ENCODE measurements at places on chromosomes 1 and 21.

- DNase-seq = no peak
- H3K4me3 ChIP-seq = no peak overlapping the region
- peaks cover 5% of the 10 kb centered on the region for H3K4me1 ChIP-seq
- no peak overlapping the region for H3K27ac ChIP-seq
These were observed 138.2 kb downstream of the ZNF326 start for GRCh38 chr1:90133133-90133532.

DNA sequence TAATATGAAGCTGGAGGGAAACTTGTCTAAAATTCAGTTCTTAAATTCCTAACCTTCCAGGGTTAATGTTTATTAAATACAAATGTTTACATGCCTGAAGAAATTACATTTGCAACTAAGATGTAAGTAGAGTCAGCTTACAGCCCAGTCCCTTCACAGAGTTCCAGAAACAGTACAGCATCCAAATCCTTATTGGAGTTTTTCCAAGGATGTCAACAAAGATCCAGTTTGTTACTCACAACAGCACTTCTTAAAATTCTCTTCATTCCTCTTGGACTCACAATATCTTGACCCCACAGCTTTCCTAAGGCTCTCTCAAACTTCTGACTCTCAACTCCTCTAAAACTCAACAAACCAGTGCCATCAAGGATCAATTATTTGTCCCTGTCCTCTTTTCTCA is 50.1 kb upstream of the RWDD3 start:
- H3K27me3 ChIP-seq = no peaks in the 10 kb centered on the region
- H3K27ac ChIP-seq = no peak overlapping the region
- H3K36me3 ChIP-seq = no peaks in the 10 kb centered on the region
- no peaks in the 10 kb centered on the region for H3K4me1 ChIP-seq
- no peak for DNase-seq
- H3K4me3 ChIP-seq = no peak overlapping the region

DNA sequence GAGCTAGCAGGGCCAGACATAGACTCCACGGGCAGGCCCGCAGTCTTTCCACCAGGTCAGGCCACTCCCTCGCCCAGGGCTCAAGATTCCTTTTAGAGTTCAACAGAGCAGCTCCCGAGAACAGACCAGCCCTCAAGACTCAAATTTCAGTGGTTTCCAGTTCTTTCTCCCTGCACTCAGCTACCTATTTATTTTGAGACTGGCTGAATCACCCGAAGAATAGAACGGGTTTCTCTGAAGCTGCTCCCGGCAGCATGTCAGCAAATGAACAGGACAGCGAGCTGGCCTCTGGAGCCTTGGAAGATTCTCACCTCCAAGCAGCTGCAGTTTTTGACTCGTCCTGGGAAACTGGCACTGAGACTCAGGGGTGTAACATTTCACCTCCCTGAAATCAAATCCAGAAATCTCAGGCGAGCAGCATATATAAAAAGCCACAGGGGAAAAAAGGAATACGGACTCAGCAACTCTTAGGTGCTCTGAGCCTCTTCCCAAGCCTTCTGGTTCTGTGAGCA is 177.9 kb downstream of the CLIC6 start:
- DNase-seq = peak; percentile 69
- H3K36me3 ChIP-seq = peaks cover 27% of the 10 kb centered on the region
- peaks cover 54% of the 10 kb centered on the region for H3K4me1 ChIP-seq
- no peak overlapping the region for H3K4me3 ChIP-seq
- H3K27ac ChIP-seq = peak overlapping the region; percentile 74

DNA sequence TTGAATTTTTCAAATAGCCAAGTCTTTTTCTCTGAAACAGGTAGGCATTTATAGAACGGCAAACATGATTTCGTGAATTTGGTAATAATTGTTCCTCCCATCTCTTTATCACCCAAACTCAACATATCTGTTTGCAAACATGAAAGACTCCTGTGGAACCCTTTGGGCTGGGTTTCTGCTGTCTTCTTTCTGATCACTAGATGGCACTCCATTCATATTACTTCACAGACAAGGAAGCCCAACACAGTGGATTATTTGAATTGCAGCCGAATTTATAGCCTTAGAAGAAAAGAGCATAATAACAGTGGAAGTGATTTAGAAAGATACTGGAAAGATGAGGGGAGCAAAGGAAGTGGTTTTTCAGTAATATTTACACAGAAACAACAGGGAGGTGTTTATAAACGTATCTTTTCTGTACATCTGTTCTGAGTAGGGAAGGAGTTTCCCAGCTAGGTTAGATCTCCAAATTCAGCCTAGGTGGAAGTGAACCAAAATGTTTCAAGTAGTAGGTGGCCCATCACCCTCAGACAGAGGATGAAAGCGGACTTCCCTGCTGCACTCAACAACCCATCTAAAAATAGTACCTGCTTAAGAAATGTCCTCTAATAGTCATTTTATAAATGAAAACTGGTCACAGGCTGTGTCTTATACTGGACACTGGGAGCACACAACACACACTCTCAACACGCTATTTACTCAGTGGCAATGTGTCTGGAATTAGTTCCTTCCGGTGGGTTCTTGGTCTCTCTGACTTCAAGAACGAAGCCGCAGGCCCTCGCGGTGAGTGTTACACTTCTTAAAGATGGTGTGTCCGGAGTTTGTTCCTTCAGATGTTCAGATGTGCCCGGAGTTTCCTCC is 67.6 kb downstream of the MAP3K21 start:
- H3K27ac ChIP-seq = no peak overlapping the region
- H3K4me1 ChIP-seq = no peaks in the 10 kb centered on the region
- no peak overlapping the region for H3K4me3 ChIP-seq
- no peak for DNase-seq
- H3K27me3 ChIP-seq = peaks cover 8% of the 10 kb centered on the region

- no peaks in the 10 kb centered on the region for H3K4me1 ChIP-seq
- no peak overlapping the region for H3K4me3 ChIP-seq
- no peak overlapping the region for H3K27ac ChIP-seq
- H3K36me3 ChIP-seq = peaks cover 77% of the 10 kb centered on the region
These were observed 21.6 kb downstream of the SDHC start for GRCh38 chr1:161335796-161336195.

GRCh38 chr1:193552274-193552673 is 365.9 kb upstream of the B3GALT2 start:
- H3K36me3 ChIP-seq = no peaks in the 10 kb centered on the region
- no peak overlapping the region for H3K4me3 ChIP-seq
- H3K4me1 ChIP-seq = no peaks in the 10 kb centered on the region
- H3K27ac ChIP-seq = no peak overlapping the region

DNA sequence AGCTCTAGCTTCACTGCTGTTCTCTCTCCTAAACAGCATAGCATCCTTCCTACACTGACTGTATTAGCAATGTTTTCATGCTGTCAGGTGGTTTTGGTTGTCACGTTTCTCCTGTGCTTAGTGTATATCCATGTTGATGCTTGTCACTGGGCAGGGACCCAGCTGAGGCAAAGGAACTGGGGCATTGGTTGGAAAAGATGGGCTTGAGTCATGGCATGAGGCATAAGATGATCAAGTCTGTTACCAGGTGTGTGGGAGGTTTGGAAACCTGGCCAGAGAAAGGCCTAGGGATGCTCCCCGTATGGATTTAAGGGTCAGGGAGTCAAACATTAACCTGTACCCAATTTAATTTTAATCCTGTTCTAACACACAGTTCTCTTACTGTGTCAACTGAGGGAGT is 69.6 kb downstream of the OSBPL9 start:
- H3K36me3 ChIP-seq = no peaks in the 10 kb centered on the region
- H3K4me1 ChIP-seq = peaks cover 10% of the 10 kb centered on the region
- DNase-seq = no peak
- H3K27ac ChIP-seq = no peak overlapping the region

- peaks cover 20% of the 10 kb centered on the region for H3K36me3 ChIP-seq
- no peaks in the 10 kb centered on the region for H3K27me3 ChIP-seq
- no peaks in the 10 kb centered on the region for H3K4me1 ChIP-seq
- no peak for DNase-seq
These were observed 90.1 kb upstream of the RAVER2 start for GRCh38 chr1:64654519-64655341.

DNA sequence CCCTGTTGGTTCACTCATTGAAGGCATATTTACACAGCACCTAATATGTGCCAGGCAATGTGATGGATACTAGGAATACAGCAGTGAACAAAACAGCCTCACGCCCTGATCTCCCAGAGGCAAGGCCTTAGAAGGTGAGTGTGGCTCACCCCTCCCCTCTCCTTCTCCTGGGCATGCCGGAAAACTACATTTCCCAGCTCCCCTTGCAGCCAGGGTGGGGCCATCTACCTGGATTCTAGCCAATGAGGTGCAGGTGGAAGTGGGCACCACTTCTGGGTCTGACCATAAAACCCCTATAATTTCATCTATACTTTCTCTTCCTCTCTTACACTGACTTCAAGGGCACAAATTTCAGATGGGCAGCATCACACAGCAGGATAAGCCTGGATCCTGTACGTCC is 63.8 kb downstream of the FBXO2 start:
- no peak overlapping the region for H3K4me3 ChIP-seq
- DNase-seq = no peak
- no peak overlapping the region for H3K27ac ChIP-seq
- no peaks in the 10 kb centered on the region for H3K36me3 ChIP-seq

DNA sequence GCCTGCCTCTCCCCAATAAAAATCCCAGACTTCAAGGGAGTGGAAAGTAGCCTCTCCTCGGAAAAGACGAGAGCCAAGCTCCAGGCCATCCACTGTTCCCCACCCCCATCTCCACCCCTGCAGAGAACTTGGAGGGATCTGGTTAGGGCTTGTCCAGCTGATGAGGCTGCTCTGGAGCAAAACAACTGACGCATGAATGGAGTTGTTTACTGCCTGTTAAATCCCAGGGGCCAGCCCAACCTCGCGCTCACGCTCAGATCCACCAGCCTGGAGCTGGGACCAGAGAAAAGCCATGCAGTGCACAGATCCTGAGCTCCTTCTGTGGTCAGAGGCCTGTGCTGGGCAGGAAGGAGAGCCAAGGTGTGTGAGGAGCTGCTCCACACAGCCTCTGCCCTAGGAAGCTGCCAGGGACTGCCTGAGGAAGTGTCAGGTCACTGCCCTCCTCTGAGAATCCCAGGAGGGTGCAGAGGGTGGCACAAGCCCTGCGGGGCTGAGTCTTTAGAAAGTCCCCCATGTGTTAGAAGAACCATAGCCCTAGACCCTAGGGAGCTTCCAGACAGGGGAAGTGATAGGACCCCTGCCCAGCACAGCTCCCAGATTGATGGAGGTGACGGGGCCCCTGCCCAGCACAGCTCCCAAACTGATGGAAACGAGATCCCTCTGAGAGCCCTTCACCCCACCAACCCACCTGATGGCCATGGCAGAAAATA is 109.0 kb upstream of the IPO9 start:
- H3K4me3 ChIP-seq = no peak overlapping the region
- H3K27ac ChIP-seq = peak overlapping the region; percentile 85
- peaks cover 59% of the 10 kb centered on the region for H3K4me1 ChIP-seq
- no peaks in the 10 kb centered on the region for H3K36me3 ChIP-seq

- peaks cover 65% of the 10 kb centered on the region for H3K36me3 ChIP-seq
- H3K4me3 ChIP-seq = no peak overlapping the region
- no peaks in the 10 kb centered on the region for H3K4me1 ChIP-seq
- H3K27me3 ChIP-seq = no peaks in the 10 kb centered on the region
- no peak overlapping the region for H3K27ac ChIP-seq
These were observed 21.0 kb upstream of the TMEM39B start for GRCh38 chr1:32051706-32052105.

- no peak overlapping the region for H3K27ac ChIP-seq
- no peaks in the 10 kb centered on the region for H3K4me1 ChIP-seq
- no peaks in the 10 kb centered on the region for H3K36me3 ChIP-seq
- no peaks in the 10 kb centered on the region for H3K27me3 ChIP-seq
- DNase-seq = no peak
These were observed 45.7 kb upstream of the DEPDC1 start for GRCh38 chr1:68542586-68542985.

DNA sequence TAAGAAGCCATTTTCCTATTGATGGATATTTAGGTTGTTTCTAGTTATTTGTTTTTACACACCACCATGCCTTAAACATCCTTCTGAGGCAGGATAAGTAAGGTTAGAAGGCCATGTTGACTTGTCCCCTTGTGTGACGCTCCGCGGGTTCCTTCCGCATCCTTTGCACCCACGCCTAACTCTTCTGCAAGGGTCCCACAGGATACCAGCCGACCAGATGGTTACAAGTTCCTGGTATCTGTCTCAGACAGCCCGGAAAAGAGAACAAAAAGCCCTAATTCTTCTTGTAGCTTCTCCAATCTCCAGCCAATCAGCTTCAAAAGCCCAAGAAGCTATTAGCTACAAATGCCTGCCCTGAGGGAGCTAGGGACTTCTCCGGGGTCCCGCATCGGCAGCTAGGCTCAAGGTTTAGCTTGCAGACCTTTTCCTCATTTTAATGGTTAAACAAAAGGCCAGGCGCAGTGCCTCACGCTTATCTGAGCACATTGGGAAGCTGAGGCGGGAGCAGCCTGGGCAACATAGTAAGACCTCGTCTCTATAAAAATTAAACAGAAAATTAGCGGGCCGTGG is 4.9 kb upstream of the OTUD3 start:
- peaks cover 17% of the 10 kb centered on the region for H3K27me3 ChIP-seq
- H3K4me3 ChIP-seq = no peak overlapping the region
- peaks cover 10% of the 10 kb centered on the region for H3K4me1 ChIP-seq
- DNase-seq = no peak
- H3K27ac ChIP-seq = peak overlapping the region; percentile 80

- H3K36me3 ChIP-seq = no peaks in the 10 kb centered on the region
- no peak overlapping the region for H3K27ac ChIP-seq
- no peaks in the 10 kb centered on the region for H3K4me1 ChIP-seq
- H3K27me3 ChIP-seq = no peaks in the 10 kb centered on the region
These were observed 12.6 kb upstream of the IFNAR1 start for GRCh38 chr21:33312121-33312520.

DNA sequence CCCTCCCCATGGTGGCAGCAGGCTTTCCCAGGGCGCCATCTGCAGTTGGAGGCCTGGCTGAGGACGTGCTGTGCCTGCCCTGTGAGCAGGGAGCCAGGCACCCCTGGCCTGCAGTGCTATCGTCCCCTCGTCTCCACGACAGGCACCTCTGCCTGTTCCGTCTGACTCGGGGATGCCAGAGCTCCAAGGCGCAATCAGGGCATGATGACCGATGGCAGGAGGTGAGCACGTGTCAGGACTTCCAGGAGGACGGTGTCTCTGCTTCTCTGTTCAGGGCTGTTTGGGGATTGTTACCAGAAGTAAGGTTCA is 125.2 kb downstream of the PCBP3 start:
- no peak overlapping the region for H3K27ac ChIP-seq
- DNase-seq = no peak
- no peaks in the 10 kb centered on the region for H3K4me1 ChIP-seq
- no peak overlapping the region for H3K4me3 ChIP-seq
- no peaks in the 10 kb centered on the region for H3K27me3 ChIP-seq

DNA sequence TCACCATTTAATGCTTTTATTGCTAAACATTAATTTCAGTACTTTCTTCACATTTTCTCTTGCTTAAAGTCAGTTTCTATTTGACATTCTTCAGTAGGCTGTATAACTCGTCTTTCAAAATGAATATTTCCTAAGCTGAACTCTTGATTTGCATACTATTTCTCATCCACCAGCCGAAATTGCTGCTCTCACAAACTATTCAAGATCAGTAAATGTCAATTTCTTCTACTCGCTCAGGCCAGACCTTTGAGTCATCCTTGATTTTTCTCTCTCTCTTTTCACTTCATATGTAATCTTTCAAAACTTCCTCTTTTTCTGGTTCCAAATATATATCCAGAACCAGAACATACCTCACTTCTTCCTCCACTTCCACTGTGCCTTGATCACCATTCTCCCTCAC is 990.0 kb downstream of the KCNT2 start:
- H3K36me3 ChIP-seq = no peaks in the 10 kb centered on the region
- H3K27ac ChIP-seq = no peak overlapping the region
- no peak overlapping the region for H3K4me3 ChIP-seq
- H3K27me3 ChIP-seq = no peaks in the 10 kb centered on the region
